ENCODE measurements at places on chromosomes 6 and 20.

GRCh38 chr6:23199541-23199940 is 630.2 kb downstream of the HDGFL1 start:
- no peak for DNase-seq

- no peak for DNase-seq
Measured at GRCh38 chr6:146315381-146316174, 228.1 kb upstream of the RAB32 start.

- no peak for DNase-seq
Measured at GRCh38 chr20:61692479-61692878, 373.2 kb downstream of the TAF4 start.

DNA sequence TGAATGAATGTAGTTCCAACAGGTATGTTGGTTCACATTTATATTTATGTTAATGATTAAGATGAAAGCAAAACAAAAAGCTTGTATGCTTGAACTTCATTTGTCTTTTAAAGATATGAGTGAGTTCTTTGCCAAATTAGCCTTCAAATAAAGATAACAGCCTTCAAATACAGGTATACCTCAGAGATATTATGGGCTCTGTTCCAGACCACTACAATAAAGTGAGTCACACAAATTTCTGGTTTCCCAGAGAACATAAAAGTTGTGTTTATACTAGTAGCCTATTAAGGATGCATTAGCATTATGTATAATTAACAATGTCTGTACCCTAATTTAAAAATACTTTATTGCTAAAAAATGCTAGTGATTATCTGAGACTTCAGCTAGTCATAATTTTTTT is 245.3 kb upstream of the MAN1A1 start:
- no peak for DNase-seq

DNA sequence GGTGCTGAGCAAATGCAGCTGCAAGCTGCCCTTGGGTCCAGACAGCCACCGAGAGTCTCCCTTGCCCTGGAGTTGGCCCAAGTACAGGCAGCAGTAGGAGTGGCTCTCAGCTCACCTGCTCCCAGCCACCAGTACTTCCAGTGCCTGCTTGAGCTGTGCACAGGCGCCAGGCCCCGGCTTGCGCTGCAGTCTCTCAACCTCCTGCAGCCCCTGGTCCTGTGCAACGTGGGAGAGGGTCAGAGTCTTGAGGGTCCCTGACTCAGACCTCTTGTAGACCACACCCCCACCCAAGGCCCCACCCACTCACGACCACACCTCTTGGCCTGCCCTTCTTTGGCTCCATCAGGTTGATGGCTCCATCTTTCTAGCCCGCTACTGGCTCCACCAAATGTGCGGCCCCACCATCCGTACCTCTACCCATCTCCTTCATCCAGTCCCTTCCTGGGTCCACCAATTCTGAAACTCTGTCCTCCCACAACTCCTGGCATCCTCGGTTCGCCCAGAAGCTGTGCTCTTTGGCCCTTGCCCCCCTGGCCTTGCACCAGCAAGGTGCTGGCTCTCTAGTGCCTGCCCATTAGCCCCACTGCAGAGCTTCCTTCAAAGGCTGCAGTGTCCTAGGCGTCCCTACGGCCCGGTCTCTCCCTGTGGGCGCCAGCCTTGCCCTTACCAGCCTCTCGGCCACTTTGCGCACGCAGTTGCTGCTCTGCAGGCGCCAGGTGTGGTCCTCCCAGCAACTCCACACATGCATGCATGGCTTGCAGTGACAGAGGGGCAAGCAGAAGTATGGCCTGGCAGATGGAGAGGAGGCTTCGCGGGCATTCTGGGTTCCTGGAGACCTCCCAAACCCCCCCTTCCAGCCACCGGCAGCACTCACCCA is 16.5 kb upstream of the SPAG4 start:
- DNase-seq = no peak

DNA sequence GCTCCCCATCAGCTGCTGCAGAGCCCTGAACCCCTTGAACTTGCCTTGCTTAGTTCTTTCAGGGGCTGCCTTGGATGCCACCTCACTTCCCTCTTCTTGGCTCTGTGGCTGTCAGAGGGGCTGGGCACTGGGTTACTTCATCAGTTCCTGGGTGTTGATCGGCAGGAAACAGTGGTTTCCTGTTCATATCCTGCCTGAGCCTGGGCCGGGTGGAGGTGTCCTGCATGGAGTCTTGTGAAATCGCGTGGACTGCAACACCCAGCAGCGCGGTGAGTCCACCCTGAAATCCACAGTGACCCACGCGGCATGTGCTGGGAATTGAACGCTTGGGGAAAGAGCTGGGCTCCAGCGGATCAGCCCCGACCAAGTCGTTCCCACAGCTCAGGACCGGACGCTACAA is 97.5 kb downstream of the CDH26 start:
- no peak for DNase-seq

GRCh38 chr6:46014046-46014445 is 1.6 kb downstream of the CLIC5 start:
- no peak for DNase-seq

DNA sequence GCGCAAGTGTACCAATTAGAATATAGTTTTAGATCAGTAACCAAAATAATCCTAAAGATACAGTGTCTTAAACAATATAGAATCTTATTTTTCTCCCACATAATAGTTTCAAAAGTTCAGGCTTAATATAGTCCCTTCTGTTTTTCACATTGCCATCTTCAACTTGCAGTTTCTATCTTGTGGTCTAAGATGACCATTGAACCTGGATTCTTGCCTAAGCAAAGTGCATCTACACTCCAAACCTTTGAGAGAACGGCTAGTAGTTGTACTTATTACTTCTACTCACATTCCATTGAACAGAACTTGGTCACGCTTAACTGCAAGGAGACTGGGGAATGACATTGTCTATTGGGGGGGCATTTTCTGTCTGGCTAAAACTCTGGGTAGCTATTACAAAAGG is 373.0 kb downstream of the LMBRD1 start:
- no peak for DNase-seq

DNA sequence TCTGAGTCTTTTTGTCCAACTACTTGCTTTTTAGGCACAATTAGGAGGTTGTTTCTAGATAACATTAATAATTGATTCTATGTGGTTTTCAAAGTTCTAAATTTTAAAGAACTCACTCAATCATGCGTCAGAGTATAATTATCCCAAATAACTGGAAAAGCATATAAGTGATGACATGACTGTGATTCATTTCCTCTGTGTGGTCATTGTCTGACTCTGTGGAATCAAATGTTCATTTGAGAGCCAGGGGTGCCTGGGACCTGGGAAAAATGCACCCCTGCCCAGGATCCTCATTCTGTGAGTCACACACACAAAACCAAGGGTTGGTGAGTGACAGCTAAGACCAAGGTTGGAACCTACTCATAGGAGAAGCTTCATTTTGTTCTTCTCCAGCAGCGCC is 127.1 kb upstream of the MLIP start:
- no peak for DNase-seq

DNA sequence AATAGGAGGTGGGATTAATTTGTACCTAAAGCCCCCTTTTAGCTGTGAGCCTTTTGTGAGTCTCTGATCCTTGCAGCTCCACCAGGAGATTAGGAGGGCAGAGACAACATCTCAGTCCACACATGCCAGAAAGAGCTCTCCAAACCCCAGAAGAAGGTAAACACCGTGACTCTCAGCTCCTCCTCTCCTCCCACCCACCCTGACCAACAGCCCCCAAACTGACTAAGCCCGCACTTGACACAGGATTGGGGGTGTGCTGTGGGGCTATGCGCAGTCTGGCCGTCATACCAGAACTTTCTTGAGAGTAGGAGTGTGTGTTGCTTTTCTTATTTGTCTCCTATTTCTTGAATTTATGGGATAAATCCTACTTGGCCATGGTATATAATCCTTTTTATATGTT is 164.7 kb upstream of the SNX9 start:
- no peak for DNase-seq

DNA sequence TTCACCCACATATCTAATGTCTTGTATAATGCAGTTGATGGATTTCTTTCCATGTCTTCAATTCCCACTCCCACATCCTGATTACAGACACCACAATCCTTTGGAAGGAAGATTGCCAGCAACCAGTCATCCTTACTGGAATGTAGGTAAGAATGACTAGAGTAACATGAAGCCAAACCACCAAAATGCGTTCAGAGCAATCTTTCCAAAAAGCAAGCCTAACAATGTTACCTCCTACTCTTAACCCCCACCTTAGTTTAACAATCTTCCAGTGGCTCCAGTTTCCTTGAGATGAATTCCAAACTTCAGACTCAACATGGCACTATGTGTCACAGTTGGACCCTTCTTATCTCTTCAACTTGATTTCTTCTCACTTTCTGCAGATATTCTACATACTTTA is 685.6 kb downstream of the DOK5 start:
- no peak for DNase-seq

- DNase-seq = no peak
Measured at GRCh38 chr6:127160484-127160883, 42.0 kb downstream of the RSPO3 start.

DNA sequence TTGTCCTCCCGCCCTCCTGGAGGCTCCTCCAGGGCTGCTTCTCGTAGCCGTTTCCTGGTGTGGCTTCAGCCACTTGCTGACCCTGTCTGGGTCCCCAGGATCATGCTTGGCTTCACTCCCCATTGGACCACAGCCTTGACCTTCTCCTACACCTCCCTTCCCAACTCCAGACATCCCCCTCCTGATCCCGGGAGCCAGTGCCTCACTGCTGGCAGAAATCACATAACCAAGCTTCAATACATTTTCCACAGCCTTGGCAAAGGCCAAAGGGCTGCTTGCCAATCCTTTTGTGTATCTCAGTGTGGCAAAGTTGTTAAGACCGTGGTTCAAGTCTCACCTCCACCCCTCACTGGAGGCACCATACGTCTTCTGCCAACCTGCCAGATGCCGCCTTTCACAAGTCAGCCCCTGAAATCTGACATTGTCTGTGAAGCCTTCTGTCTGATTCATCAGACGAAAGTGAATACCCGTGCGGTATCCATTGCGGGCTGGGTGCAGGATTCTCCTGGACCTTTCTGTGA is 60.1 kb downstream of the PHACTR3 start:
- no peak for DNase-seq

DNA sequence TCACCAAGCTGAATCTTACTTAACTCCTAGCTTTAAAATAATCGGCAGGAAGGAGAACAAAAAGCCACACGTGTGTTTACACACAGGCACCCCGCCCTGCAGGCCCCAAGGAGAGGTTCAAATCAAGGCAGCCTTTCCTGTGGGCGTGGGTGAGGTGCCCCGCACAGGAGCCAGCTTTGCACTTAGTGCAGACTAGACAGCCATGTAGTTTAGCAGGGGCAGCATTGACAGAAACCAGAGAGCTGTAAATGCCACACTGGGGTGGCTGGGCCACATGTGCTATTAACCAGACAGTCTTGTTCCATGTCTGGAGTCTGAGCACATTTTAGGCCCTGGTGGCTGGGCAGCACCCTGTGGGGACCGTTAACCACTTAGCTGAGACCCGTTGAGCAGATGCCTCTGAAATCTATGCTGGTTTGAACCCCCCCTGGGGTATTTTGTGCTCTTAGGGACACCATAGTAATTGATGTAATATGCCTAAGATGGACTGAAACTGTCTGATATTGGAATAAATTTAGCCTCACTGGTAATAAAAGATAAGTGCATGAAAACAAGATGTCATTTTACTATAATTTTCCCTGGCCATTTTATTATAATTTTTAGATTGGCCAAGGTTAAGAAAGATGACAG is 106.4 kb upstream of the KCNG1 start:
- no peak for DNase-seq

GRCh38 chr6:7781240-7781639 is 55.3 kb downstream of the BMP6 start:
- no peak for DNase-seq

DNA sequence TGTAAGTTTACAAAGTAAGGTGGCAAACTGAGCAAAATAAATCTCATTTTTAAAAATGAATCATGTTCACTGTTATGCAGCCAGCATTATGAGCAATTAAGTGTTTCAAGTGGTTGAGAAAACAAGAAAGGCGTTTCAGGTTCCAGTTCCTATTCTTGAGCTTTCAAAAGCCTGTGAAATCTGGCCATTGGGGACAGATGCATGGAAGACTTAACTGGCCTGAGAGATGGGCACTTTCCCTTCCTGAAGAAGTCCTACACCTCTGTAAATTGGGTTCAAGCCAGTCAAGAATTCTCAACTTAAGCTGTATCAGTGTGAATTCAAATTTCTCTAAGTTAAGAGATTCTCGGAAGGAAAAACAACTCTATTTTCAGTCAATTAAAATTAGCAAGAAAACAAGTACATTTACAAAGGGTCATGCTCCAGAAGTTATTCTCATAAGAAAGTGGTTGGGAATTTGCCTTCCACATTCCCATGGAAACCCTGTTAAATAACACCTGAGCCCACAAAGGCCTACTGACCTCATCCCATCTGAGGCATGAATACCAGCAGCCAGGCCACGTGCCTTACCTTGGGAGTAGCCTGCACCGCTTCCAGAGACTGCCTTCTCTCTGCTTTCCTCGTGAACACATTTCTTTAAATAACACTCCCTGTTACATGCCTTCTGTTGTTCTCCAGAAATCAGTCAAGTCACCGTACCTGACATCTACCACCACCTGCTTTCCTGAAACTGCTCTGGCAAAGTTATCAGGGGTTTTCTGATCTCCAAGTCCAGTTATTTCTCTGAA is 19.4 kb downstream of the MAP3K5 start:
- DNase-seq = no peak

GRCh38 chr6:103193413-103193812 is 1666.3 kb downstream of the HACE1 start:
- DNase-seq = no peak

DNA sequence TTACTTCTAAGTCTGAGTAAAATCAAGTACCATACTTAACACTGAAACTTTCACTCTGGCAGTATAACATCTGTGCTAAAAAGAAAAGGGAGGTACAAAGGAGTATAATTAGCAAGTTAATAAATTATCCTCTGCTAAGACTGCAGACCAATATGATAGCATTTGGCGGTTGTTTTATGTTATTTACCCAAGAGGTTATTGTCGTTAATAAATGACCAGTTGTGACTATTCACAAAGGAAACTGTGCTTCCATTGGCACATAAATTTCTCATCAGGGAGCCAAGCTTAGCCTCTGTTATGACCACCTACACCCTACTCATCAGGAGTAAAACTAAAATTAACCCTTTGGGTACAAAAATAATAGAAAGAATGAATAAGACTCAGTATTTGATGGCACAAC is 86.5 kb downstream of the CRYBG1 start:
- no peak for DNase-seq

- no peak for DNase-seq
Measured at GRCh38 chr6:139547122-139547776, 172.8 kb upstream of the CITED2 start.

GRCh38 chr6:40755749-40756452 is 168.7 kb upstream of the LRFN2 start:
- no peak for DNase-seq

GRCh38 chr6:116443105-116443504 is 18.1 kb upstream of the CALHM6 start:
- DNase-seq = no peak

- no peak for DNase-seq
Measured at GRCh38 chr6:56318851-56319250, 71.5 kb upstream of the COL21A1 start.

- DNase-seq = no peak
Measured at GRCh38 chr20:63682384-63683139, 13.9 kb upstream of the TNFRSF6B start.

DNA sequence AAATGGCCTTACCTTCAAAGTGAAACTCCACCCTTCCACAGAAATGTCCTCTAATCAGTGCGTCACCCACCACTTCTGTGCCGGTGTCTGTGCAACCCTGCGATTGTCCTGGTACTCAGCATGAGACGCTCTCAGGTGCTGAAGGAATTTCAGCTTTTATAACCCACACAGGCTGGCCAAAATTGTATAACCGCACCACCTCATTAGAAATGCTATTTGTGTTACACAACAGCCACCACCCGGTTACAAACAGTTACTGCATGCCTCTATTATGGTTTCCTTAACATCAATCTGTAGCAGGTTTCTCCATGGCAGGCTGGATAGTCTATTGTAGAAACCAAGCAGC is 51.5 kb downstream of the SLC23A2 start:
- no peak for DNase-seq
